ENCODE measurements at places on chromosomes 6 and 20. TPM values are rescaled to one million over a fixed set of nuclear protein-coding genes. Genes with fewer than 3 reads are reported as not detected.

SERINC3 gene
- 47.2 TPM for total RNA-seq

- DNase-seq: no peak
These were observed 655.0 kb downstream of the QKI start for GRCh38 chr6:164069350-164069990.

PHF3 gene
- 70.9 TPM for total RNA-seq

DNA sequence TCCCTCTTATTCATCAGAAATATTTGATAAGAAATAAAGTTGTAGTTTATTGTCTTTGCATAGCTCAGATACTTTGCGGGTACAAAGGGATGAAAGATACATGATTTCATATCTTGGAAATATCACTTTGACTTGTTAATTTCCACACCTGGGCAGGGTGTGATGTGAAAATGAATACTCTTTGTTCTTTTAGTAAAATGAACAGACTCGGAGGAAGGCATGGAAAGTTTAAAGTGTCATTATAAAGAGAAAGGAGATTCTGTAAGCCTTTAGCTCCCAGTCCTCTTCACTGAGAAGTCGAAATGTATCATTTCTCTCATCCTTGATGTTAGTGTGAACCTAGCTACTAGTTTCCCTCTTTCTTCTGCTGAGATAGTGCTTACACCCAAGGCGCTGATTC lies 36.7 kb upstream of the AKIRIN2 start:
- DNase-seq: no peak

GRCh38 chr20:20173254-20173653 lies 120.9 kb downstream of the CFAP61 start:
- DNase-seq: no peak

- DNase-seq: no peak
These were observed 69.3 kb upstream of the FYN start for GRCh38 chr6:111942561-111942960.

- no peak for DNase-seq
These were observed 571.6 kb upstream of the GJE1 start for GRCh38 chr6:141561154-141561553.

DNA sequence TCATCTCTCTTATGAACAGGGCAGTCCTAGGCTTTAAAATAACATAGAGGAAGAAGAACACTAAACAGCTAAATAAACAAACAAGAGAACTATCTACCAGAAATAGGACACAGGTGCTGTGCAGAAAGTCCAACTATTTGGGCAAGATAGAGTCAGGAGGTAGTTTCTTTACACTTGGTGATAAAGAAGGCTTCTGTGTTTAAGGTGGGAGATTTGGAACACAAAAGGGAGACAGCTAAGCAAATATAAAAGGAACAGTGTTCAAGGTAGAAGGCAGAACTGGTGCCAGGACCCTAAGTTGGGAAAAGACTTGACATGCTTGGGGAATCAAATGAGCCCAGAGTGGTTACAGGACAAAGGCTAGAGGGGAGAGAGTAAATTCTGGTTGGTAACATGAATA lies 110.5 kb downstream of the MANEA start:
- DNase-seq: no peak

REPS1 gene
- 68.9 TPM for total RNA-seq

DNA sequence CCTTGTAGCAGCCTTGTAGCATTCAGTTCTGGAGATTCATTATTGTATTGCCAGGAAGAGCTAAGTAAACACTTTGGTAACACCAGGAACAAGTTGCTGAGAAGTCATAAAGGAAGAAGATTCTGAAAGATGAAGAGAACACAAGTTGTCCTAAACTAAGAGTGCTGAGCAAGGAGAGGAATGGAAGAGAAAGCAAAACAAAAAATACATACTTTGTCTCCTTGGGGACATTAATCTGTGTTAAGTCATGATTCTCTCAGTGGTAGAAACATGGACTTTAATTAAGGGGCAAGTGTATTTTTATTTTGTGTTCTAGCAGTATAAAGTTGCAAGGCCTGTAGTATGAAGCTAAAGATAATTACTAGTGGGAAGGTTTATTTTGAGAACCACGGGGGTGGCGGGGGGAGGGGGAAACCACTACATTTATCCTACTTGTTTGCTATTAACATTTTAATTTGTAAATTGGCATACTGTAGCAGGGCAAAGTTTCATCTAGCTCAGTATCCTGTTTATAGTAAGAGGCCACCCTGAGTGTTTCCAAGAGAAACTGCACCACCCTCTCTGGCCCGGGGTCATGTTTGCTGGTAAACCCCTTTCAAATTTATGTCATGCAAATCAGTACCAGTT lies 463.0 kb downstream of the CDKAL1 start:
- no peak for DNase-seq

SDHAF4 gene
- 14.9 TPM for total RNA-seq

GRCh38 chr20:58692579-58693225 lies at the start of gene NPEPL1:
Gene NPEPL1 (plus strand): TSS chr20:58692800. CDS start chr20:58692901, 101 bp downstream.
- DNase-seq: no peak

Data from H1 (cell line).